ENCODE measurements at places on chromosomes 12 and 14.
A peak's percentile ranks its signal among the peaks of the same experiment; 100 is the strongest.

DNA sequence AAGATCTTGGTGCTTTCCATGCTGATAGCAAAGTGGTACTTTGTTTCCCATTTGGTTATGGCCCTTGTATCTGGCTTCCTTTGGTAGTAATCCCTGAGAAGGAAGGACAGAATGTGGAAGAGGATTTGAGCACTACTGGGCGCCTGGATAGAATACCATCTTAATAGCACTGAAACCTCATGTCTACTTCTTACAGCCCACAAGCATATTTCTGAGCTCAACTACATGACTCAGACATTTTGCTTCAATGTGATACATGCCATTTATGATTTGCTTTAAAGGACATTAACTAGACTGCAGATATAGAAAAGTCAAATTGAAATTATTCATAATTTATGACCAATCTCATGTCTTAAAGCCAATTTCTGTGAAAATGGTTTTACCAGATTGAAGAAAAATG lies 80.4 kb downstream of the LIN7A start:
- no peak for DNase-seq

DNA sequence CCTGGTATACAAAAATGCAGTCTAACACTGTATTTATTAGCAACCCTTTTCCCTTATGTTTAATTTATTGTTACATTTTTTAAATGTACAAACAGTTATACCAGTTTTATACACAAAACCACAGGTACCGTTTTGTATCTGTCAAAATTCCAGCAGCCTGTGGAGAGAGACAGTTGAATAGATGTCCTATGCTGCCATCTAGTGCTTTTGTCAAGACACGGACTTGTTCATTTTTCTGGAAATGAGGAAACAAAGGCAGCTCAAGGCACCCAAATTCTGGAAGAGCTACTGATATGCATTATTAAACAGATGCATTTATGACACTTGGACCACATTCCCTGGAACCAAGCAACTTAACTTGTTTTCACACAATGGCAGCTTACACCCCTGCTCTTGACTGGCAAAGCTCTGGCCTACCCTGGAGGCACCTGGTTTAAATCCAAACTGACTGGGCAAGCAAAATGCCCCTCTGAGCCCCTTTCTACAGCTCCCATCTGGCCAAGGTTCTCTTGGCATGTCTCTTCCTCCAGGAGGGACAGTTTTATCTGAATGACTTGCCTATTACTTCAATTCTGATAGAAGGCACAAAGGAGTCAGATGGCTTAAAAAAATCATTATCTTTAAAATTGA lies 286.9 kb upstream of the PRKD1 start:
- no peak for DNase-seq

- no peak for DNase-seq
These were observed 62.7 kb downstream of the FERMT2 start for GRCh38 chr14:52888159-52888558.

DNA sequence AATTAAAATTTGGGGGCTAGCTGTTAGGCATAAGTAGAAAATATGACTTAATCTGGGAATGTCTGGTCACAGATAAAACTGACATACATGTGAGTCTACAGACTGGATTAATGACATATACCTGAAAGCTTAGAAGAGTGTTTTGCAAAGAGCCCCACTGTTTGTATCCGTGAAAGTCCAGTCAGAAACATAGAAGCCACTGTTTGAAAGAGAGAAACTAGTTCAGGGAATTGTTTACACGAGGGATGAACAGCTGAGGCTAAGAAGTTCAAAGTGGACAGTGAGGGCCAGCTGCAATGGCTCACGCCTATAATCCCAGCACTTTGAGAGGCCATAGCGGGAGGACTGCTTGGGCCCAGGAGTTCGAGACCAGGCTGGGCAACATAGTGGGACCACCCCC lies 36.2 kb upstream of the SGPP1 start:
- no peak for DNase-seq

GRCh38 chr12:116172224-116172849 lies 105.2 kb downstream of the MED13L start:
- DNase-seq = peak; percentile 37

DNA sequence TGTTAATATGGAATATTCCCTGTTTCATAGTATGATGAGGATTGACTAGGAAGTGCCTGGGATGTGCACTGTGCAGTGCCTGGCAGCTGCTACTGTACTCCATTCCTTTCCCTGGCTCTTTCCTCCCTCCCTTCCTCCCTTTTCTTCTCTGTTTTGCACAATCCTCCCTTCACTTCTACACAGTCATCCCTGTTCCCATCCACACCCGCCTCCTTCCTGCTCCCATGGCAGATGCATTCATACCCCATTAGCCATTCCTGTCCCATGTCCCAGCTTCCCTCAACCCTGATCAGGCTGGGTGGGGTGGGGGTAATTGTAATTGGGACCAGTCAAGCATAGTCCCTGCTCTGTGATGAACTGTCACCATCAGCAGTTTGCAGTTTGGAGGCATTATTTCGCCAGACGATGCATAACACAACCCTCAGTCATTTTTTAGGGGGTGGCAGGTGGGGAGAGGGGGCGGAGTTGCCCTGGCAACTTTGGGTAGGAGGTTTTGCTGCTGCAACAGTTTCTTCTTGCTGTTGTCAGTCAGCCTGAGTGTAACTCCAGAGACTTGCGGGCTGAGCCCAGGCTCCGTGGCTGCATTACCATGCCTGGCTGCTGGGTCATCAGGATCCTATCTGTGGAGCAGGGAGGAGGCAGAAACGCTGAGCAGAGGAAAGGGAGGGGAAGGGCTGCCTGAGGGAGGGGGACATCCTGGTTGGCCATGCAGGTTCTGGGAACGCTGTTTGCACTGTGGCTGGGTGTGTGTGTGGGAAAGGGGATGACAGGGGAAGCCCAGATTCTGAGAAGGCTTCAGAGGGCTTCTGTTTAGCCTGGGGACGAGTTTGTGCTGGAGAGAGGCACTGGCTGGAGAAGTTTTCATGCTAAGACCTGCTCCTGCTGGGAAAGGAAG lies 4.1 kb upstream of the KRT84 start:
- DNase-seq = no peak

DNA sequence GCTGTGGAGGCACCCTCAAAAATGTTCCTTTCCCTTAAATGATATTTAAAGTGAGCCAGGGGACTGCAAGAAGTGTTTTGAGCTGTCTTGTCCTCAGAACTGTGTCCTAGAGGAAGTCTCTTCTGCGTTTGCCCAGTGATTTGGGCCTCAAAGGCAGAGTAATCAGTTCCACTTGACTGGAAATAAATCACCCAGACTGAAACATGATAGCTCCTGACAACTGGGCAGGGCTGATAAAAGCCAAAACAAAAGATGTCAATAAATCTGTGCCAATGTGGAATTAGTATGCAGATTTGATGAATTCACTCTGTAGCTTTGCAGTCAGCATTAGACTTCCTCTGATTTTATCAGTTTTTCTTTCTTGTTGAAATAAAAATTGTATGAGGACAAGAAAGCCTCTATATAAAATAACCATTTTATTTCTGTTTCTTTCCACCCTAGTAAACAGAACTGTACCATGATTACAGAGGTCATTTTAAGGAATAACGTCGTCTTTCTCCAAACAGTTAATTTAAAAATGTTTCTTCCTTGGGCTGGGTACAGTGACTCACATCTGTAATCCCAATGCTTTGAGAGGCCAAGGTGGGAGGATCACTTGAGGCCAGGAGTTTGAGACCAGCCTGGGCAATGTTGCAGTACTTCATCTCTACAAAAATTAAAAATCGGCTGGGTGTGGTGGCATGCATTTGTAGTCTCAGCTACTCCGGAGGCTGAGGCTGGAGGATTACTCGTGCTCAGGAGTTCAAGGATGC lies 180.8 kb downstream of the ERC1 start:
- DNase-seq = no peak

- no peak for DNase-seq
These were observed 57.0 kb downstream of the BBS10 start for GRCh38 chr12:76290963-76291859.

- no peak for DNase-seq
These were observed 55.5 kb downstream of the RDH12 start for GRCh38 chr14:67757175-67757574.

DNA sequence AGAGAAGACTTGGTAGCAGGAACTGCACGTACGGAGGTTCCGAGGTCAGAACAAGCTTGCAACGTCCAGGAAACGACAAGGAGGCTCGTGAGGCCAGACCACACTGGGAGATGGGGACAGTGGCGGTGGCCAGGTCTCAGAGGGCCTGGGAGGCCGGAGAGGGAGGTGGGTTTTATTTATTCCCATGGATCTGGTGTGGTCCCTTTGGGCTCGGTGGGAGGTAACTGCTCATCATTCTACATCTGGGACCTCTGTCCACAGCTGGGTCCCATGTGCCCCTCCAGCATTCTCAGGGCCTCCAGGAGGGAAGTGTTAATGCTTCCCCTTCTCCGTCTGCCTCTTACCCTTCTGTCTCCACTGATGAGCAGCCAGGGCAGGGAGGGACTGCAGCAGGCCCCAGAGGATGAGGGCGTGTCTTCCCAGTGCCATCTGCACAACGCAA lies 35.7 kb upstream of the NCOR2 start:
- no peak for DNase-seq

DNA sequence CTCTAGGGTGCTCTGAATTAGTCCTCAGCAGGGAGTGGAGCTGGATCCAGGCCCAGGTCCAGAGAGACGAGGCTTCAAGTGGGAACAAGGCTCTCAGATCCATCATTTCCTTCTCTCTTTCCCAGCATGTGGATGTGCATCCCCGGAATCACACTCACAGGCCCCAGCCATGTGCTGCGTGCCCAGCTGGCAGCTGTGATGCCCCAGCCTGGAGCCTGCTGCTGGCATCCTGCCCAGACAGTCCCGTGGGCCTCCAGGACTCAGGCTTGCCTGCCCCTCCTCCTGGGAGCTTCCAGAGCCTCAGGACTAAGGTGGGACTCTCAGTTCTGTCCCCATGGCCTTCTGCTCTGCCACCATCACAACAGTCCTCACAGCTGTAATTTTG lies 6.2 kb upstream of the KRT84 start:
- no peak for DNase-seq

- no peak for DNase-seq
These were observed 333.6 kb downstream of the ADGRD1 start for GRCh38 chr12:131287015-131287937.

GRCh38 chr12:26379777-26380467 lies 184.5 kb downstream of the SSPN start:
- DNase-seq = no peak

GRCh38 chr12:4032924-4033615 lies 159.9 kb upstream of the PARP11 start:
- DNase-seq = no peak

DNA sequence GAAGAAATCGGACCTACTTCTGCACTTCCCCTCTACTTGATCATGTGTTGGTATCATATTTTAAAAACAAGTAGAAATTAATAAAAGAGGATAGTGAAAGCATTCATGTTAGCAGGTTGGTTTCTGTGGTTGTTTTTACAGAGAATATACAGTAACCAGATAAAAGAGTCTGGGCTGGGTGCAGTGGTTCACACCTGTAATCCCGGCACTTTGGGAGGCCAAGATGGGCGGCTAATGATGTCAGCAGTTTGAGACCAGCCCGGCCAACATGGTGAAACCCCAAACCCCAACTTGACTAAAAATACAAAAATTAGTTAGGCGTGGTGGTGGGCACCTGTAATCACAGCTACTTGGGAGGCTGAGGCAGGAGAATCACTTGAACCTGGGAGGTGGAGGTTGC lies 55.9 kb downstream of the LRP6 start:
- DNase-seq = no peak

GRCh38 chr12:103829092-103829491 lies 11.9 kb downstream of the NT5DC3 start:
- no peak for DNase-seq
